ENCODE measurements at places on chromosomes 2 and 18.
A peak's percentile ranks its signal among the peaks of the same experiment; 100 is the strongest.

DNA sequence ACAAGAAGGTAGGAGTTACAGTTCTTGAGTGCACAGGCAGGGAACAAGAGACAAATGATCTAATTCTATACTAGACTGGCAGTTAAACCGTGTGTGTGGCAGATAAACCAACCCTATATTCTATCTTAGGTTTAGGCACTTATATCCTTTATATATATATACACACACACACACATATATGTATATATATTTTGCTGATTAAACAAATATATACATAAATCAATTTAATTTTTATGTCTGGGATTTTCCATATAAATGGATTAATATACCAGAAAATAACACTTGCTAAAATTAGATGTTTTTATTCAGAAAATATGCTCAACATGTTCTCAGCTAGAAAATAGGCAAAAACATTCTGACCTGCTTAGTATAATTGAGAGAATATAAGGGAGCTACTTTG is 887.9 kb upstream of the KLHL29 start:
- DNase-seq = no peak

- DNase-seq = no peak
Observed at GRCh38 chr2:45224321-45224992, 215.2 kb upstream of the SIX2 start.

- DNase-seq = no peak
Observed at GRCh38 chr2:128594651-128594910, 275.9 kb upstream of the HS6ST1 start.

- DNase-seq = no peak
Observed at GRCh38 chr2:208386541-208386940, 20.1 kb upstream of the PTH2R start.

DNA sequence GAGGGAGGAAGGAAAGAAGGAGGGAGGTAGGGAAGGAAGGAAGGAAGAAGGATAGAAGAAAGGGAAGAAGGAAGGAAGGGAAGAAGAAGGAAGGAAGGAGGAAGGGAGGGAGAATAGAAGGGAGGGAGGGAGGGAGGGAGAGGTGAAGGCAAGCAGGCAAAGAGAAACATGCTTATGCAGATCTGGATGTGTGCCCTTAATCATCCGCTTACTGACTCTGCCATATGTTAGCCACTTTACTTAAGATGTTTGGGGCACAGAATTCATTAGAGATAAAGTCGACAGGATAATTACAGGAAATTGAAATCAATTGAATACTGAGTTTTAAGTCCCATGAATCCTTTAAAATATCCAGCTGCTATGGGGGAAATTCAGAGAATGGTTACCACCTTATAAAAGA is 334.2 kb downstream of the GRB14 start:
- no peak for DNase-seq

- no peak for DNase-seq
Observed at GRCh38 chr18:69239849-69240674, 160.6 kb upstream of the DOK6 start.

DNA sequence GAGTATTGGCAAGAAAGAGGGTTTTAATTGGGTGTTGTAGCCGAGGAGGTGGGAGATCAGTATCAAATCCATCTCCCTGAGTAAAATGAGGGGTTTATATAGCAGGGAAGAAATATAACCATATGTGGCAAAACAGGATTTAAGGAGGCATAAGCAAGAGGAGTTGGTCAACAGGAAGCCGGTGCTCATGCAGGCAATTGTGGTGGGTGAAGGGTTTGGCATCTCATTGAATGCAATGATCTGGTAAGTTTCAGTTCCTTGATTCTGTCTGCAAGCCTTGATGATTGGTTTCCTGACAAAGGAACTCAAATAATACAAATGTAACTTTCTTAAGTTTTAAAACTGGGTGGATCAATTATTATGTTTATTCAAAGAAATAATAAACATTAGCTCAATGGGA is 564.4 kb upstream of the LINC00305 start:
- no peak for DNase-seq

- no peak for DNase-seq
Observed at GRCh38 chr2:10489842-10490555, 41.9 kb upstream of the ODC1 start.

DNA sequence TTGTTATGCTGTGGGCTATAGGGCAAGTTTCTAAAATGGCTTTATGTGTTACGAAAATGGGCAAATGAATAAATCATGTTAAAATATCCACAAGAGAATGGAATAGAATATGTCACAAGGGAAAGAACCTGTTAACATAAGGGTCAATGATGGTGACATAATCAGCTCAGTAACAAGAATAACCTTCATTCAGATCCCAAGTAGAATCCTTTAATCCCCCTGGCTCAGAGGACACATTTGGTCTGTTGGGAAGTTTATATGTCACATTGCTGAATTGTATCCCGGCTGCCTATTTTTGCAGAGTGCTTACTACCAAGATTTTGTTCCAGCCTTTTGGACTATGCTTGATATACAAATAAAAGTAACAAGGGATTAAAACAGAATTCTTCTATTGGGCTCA is 13.1 kb upstream of the LGALSL start:
- DNase-seq = no peak

- no peak for DNase-seq
Observed at GRCh38 chr18:23825978-23826405, 136.7 kb downstream of the LAMA3 start.

DNA sequence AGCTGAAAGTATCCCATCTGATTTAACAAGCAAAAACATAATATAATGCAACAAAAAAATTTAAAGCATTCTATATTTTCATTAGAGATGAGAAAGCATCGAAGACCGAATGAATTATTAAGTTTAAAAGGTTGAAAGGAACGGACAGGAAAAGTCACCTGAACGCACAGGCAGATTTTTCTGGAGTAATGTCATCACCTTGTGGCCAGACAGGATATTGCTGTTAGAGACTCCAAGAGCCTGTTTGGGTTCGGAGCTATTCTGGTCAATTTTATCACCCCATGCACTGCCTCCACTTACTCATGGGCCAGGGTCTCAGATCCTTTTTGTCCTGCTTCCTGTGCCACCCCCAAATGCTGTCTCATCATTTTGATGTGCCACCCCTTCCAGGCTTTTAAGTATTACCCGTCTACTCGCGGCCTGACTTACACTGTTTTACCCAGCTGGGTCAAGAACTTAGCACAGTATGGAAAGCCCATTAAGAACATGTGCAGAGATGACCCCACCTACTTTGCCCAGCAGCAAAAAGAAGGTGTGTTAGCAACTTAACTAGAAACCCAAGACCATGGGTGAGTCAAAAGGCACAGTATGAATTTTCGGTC is 27.3 kb downstream of the GKN2 start:
- peak; percentile 49 for DNase-seq

DNA sequence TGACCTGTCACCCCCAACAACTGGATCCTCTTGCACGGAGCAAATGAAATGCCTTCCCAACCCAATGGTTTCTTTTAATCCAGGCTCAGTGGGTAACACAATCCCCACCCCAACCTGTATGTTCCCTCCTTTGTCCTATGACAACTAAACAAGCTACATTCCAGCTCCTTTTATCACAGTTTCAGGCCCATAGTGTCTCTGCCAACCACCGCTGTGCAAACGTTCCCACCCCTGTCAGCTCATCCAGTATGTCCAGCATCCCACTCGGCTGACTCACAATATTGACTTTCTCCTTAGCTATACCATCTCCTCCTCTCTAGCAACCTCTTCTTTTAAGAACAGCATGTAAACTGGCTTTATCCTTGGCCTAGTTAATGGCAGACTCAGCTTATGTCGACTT is 117.9 kb upstream of the PPP1CB start:
- DNase-seq = no peak

- peak; percentile 48 for DNase-seq
Observed at GRCh38 chr2:55133467-55134315, 83.4 kb upstream of the RTN4 start.

DNA sequence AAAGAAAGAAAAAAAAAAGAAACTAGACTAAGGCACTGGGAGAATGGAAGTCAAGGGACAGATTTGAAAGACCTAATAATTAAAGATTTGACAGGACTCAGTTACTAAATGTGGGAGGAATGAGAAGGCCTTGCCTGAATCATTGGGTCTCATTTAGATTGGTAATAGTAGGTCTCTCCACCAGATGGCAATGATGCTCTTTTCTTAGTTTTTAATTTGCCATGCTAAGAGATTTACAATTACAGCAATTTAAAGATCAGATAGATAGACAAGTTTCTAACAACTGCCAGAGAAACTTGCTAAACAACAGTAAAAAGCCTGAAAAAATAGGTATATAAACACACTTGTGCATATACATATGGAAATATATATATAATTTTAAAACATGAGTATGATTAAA is 153.0 kb downstream of the TMEM247 start:
- DNase-seq = no peak

DNA sequence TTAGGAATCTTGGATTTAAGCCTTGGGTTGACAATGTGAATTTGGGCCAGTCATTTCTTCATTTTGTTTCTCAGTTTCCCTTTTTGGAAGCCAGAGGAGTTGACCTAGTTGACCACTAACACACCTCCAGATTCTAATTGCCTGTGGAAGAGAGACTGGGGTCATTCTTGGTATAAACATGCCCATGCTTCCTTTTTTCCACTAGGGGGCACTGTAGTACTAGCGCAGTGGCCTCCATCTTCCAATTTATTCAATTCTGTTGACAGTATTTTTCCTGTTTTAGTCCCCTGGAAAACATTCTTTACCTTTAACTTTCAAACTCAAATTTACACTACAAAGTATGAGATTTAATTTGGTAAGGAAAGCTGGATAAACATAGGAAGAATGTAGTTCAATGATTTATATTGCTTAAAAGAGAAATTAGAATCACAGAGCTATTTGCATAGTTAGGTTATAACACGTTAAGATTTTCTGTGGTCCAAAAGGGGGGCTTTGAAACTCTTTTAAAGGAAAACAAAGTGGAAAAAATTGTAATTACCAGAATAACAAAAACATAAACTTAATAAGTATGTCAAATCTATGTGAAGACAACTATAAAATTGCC is 57.5 kb upstream of the AGPS start:
- no peak for DNase-seq

DNA sequence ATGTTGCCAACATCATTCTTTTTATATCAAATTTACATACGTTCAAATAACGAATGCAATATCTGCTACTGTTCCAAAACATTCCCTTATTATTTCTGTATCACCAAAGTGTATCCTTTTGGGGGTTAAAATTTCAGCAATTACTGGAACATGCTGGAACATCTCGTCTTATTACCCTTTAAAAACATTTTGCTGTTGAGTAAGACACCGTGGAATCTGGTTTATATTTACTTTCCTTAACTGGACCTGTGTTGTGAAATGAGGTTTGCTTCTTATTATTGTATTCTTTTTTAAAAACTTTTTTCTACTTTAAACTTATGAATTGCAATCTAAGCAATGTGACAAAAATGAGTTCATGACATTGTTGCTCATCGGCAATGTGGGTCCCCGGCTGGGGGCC is 87.4 kb upstream of the PTPRM start:
- DNase-seq = no peak

DNA sequence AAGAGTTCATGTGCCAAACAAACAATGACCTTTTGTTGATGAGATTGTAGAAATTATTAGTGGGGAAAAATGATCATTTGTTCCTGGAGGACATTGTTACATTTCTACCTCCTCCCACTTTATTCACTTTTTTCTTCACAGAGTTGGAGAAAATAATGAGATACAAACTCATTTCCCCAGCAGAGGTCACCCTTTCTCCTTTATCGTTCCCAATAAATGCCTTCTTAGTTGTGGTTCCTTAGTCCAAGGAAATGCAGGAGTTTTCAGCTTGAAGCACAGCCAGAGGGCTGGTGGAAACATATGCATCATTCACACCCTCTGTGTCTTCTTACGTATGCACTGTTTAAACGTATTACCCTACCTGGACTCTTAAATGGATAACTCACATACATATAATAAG is 108.8 kb downstream of the SLC4A3 start:
- no peak for DNase-seq

DNA sequence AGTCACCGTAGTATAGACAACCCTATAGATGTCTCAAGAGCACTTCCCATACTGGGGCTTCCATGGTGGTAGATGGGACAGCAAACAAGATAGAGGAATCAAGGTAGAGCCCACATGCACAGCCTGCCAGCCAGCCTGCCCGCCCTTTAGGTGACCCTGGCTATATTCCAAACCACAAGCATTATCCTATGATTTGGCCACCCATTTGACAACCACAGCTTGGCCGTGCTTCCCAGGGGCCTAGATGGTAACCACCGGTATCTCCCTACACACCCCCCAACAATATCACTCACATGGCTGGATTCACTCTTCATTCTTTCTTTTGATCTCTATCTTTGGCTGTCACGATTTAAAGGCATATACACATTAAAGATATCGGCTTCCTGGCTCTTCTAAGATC is 85.3 kb downstream of the CDK15 start:
- no peak for DNase-seq

DNA sequence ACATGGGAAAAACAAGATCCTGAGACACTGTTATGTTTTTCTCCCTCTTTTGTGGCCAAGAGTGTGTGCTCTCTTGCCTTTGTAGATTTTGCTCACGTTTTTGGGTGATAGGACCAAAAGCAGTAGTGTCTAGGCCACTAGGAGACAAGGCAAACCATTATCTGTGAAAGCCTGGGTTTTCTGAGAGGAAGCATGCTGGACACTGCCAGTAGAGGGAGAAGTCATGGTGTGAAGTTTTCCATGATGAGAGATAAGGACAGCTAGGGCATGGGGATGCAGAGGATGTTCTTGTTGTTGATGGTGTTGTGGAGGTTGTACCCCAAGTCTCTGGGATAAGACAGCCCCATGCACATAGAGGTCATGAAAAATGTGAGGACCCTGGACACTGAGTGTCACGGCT is 285.3 kb downstream of the SOX11 start:
- no peak for DNase-seq

- DNase-seq = no peak
Observed at GRCh38 chr2:195477248-195477995, 179.6 kb upstream of the SLC39A10 start.

- DNase-seq = no peak
Observed at GRCh38 chr2:108320326-108320922, 31.7 kb downstream of the SULT1C2 start.

- DNase-seq = no peak
Observed at GRCh38 chr2:26122630-26123029, 50.3 kb upstream of the GAREM2 start.

All from effector memory CD4-positive, alpha-beta T cell (primary cell).